ENCODE measurements at places on chromosomes 3 and 15.
A peak's percentile ranks its signal among the peaks of the same experiment; 100 is the strongest.

DNA sequence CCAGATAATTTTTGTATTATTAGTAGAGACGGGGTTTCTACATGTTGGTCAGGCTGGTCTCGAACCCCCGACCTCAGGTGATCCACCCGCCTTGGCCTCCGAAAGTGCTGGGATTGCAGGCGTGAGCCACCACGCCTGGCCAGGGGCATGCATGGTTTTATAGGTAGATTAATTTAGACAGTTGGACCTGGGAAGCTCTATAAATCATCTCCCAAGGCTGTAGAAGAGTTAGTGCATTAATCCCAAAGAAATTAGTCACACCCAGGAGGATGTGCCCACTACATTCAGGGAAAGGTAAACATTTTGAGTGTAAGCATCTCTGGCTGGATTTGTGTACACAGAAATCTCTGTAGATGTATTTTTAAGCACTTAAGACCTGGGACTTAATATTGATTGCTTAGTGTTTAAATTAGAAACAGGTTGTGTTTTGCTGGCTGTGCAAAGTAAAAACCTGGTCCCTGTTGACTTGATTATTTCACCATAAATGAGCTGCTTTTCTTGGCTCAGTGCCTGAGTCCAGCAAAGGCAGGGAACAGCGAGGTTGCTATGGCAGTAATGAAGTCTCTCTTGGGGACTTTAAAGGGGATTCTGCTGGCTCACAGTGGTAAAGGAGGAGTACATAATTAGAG is 19.2 kb downstream of the EXOSC7 start:
- DNase-seq, result no peak

DNA sequence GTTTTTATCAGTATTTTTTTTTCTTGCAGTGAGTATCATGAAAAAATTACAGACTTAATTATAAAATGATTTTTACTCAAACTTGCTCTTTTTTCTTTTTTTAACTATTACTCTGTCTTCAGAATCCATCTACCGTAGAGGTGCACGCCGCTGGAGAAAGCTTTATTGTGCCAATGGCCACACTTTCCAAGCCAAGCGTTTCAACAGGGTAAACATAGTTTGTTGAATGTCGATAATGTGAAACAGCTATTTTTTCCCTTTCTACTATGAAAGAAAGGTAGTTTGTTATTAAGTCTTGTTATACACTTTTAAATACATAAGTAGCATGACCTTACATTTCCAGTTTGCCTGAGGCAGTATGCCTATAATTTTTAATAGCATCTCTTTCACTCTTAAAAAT is 45.6 kb downstream of the PRKCI start:
- DNase-seq, result no peak

GRCh38 chr15:70133296-70133695 is 35.6 kb upstream of the TLE3 start:
- DNase-seq, result no peak

GRCh38 chr3:43353923-43354670 is 67.8 kb downstream of the SNRK start:
- DNase-seq, result no peak

- DNase-seq, result no peak
Measured at GRCh38 chr3:160885791-160886286, 129.8 kb downstream of the PPM1L start.

- no peak for DNase-seq
Measured at GRCh38 chr3:111589303-111590142, 5.6 kb downstream of the ZBED2 start.

- no peak for DNase-seq
Measured at GRCh38 chr3:127796831-127797150, 25.5 kb downstream of the MGLL start.

GRCh38 chr15:89462198-89462912 is 34.0 kb downstream of the RHCG start:
- DNase-seq, result peak; percentile 27

- no peak for DNase-seq
Measured at GRCh38 chr15:91752081-91752785, 101.3 kb upstream of the SLCO3A1 start.

DNA sequence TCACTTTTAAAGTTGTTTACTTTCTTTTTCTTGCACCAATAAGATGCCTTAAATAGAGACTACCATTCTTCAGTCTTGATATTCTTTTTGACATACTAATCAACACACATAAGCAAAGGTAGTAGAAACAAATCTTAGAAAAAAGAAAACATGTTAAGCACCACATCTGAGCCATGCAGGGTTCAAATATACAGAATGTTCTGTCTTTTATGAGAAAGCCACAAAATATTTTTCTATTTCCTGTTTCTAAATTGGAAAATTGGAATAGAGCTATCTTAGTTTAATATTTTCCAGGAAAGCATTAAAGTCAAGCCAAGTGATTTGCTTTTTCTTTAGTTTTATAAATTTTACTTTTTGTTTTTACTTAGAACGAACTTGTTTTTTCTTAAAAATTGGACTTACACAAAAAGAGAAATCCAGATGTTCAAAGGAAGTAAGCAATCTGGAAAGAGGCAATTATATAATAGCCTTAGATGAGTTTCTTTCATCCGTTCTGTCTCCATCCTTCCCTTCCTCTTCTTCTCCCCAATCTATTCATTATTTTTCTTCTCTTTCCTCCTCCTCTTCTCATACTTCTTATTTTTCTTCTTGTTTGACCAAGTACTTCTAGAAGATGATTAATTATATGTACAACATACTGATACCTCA is 731.7 kb downstream of the SQOR start:
- DNase-seq, result no peak

GRCh38 chr3:126350502-126351085 is 6.6 kb downstream of the KLF15 start:
- no peak for DNase-seq

DNA sequence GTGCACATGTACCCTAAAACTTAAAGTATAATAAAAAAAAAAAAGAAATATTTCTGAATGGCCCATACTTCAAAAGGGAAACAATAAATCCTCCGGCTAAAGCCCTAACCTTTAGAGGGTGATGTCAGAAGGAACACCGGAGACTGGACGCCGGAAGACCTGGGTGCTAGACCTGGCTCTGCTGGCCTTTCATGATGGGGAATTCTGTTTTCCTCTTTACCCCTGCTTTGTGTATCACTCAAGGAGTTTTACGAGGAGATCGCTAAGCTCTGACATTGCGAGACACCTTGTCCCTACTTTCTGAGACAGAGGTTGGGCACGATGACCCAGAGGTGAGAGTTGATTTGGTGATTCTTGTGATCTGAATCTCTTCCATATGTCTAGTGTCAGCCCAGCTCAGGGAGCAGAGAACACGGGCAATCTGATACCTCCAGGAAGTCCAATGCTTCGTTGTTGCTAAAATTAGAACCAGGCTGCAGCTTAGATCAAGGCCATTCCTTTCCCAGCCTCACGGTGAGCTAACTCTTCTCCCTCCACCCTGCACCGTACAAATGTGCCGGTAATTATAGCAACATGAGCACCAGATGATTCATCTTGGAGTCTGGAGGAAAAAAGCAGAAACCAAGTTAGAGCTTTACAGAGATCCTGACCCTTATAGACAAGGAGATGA is 42.0 kb upstream of the CFAP161 start:
- peak; percentile 64 for DNase-seq

DNA sequence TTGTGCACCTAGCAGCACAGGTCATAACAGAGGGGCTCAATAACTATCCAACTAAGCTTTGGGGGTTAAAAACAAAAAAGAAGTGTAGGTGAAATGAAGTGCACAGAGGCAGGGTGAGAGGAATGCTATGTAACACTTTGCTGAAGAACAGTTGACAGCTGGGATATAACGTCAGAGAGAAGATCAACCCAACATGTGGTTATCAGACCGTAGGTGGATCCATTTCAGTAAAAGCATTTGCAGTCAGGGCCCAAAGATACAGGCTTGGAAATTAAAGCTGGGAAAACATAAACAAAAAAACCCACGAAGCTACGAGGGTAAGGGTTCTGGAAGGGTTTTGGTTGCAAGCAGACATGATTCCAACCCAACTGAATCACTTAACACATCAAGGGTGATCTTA is 377.5 kb upstream of the NR2F2 start:
- no peak for DNase-seq

GRCh38 chr3:89947337-89947954 is 840.0 kb downstream of the EPHA3 start:
- no peak for DNase-seq

- DNase-seq, result peak; percentile 88
Measured at GRCh38 chr3:194135806-194136518, at the start of gene HES1. Gene HES1 (plus strand): TSS chr3:194136148. CDS start chr3:194136381, 233 bp downstream.

- no peak for DNase-seq
Measured at GRCh38 chr3:106566277-106566676, 697.5 kb upstream of the CBLB start.
